Activated CD4-positive, alpha-beta memory T cell treated with anti-CD3 and anti-CD28 coated beads, Interleukin-2, amount 10 ng/mL, durations not matched to agents 7 days and 5 days (primary cell): ENCODE measurements at places on chromosomes 7 and 10. TPM values are rescaled to one million over a fixed set of nuclear protein-coding genes. Genes with fewer than 3 reads are reported as not detected.
A peak's percentile ranks its signal among the peaks of the same experiment; 100 is the strongest.

- DNase-seq, result no peak
- H3K4me3 ChIP-seq, result no peak within 1 kb of the TSS
- H3K27me3 ChIP-seq, result peaks cover 83% of the 10 kb centered on the region
- no peak within 1 kb of the TSS for H3K27ac ChIP-seq
These were observed at the start of gene EMX2 for GRCh38 chr10:117542706-117543224. Gene EMX2, plus strand, starts transcription at chr10:117542746. Its CDS starts 522 bp downstream, at chr10:117543268.

DNA sequence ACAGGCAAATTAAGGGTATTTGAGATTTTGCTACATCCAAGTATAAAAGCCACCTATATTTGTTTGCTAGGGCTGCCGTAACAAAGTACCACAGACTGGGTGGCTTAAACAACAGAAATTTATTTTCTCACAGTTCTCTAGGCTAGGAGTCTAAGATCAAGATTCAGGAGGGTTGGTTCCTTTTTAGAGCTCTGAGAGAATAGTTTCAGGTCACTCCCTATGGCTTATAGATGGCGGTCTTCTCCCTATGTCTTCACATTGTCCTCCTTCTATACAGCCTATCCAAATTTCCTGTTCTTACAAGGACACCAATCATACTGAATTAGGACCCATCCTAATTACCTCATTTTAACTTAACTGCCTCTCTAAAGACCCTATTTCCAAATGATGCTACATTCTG lies 11.2 kb downstream of the HYCC1 start:
- H3K36me3 ChIP-seq, result peaks cover 30% of the 10 kb centered on the region
- no peak overlapping the region for H3K4me3 ChIP-seq
- H3K27ac ChIP-seq, result peak overlapping the region; percentile 41
- no peak for DNase-seq
- peaks cover 63% of the 10 kb centered on the region for H3K4me1 ChIP-seq

DNA sequence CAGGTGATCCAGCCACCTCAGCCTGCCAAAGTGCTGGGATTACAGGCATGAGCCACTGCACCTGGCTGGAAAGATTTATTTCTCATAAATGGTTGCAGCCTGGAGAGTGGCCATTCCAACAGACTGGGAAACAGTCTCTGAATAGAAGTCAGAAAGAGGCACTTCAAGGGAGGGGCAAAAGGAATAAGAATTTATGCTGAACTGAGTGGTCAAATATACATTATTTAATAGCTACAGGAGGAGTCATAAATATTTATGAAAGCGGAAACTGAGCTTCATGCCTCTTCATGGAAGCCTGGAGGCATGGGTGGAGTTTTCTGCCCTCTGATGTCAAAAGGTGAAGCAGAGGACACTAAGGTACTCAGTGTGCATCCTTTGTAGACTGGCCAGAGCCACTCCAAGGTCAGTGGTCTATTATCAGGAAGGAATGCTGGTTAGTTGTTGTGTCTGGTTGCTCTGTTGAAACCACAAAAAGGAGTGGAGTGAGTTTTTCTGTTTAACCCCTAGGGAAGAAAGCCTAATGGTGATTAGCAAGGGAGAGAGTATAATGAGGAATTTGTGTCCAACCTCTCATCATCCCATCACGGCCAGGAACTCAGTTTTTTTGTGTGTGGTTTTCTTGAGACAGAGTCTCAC lies 9.3 kb upstream of the NRBF2 start:
- H3K27me3 ChIP-seq, result peaks cover 3% of the 10 kb centered on the region
- H3K4me3 ChIP-seq, result no peak overlapping the region
- no peak for DNase-seq
- H3K4me1 ChIP-seq, result no peaks in the 10 kb centered on the region
- H3K36me3 ChIP-seq, result no peaks in the 10 kb centered on the region

GRCh38 chr10:129699722-129700340 lies 232.8 kb downstream of the MGMT start:
- no peak for DNase-seq
- no peaks in the 10 kb centered on the region for H3K36me3 ChIP-seq
- no peaks in the 10 kb centered on the region for H3K27me3 ChIP-seq
- H3K4me3 ChIP-seq, result no peak overlapping the region
- no peak overlapping the region for H3K27ac ChIP-seq

GRCh38 chr10:19247843-19248242 lies 199.2 kb downstream of the MALRD1 start:
- no peak overlapping the region for H3K27ac ChIP-seq
- H3K4me1 ChIP-seq, result no peaks in the 10 kb centered on the region
- H3K4me3 ChIP-seq, result no peak overlapping the region
- no peak for DNase-seq

- peaks cover 10% of the 10 kb centered on the region for H3K4me1 ChIP-seq
- H3K27ac ChIP-seq, result no peak overlapping the region
- peaks cover 6% of the 10 kb centered on the region for H3K36me3 ChIP-seq
These were observed 81.2 kb downstream of the BMPR1A start for GRCh38 chr10:86837663-86838062.

DNA sequence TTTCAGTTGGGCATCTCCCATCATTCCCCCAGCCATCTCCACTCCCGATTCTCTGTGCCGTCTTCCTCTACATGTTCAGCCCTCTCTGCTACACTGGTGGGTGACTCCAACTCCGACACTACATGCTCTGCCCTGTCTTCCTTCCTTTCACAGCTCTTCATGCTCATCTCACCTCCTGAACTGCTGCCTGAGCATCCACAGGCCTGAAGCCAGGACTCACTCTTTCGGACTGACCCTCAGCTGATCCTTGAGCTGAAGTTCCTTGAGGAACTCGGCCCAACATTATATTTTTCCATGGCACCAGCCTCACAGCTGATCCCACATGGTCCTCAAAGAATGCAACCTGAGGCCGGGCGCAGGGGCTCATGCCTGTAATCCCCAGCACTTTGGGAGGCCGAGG lies 538.4 kb downstream of the PTPRN2 start:
- no peaks in the 10 kb centered on the region for H3K27me3 ChIP-seq
- no peak overlapping the region for H3K4me3 ChIP-seq
- H3K27ac ChIP-seq, result no peak overlapping the region
- no peaks in the 10 kb centered on the region for H3K4me1 ChIP-seq

DNA sequence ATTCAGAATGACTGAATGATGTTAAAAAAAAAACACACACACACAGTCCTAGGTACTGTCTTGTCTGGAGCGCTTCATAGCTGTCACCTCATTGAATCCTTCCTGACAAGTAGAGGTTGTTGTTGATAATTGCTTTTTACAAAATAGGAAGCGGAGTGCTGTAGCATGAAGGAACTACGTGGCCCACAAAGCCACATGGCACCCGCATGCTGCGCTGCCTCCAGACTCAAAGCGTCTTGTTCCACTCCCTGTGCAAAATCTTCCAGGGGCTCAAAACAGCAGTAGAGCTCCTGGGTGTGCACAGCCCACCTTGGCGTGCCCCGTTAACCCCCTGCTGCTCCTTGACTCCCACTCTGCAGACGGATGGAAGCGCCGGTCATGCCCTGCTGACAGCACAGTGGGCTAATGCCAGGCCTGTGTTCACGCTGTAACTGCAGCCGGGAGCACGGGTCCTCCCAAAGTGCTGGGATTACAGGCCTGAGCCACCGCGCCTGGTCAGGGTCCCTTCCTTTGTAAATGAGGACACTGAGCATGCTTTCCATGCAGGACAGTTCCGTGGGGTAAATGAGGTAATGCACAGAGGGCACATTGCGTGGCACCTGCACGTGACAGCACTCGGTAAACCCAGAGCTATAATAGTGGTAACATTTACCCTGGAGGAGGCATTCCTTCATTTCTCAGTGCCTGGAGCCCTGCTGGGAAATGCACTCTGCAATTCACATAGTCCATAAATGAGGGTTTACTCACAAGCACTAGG lies 91.1 kb upstream of the GNA12 start:
- no peak for DNase-seq
- H3K36me3 ChIP-seq, result peaks cover 79% of the 10 kb centered on the region
- H3K4me3 ChIP-seq, result no peak overlapping the region
- no peaks in the 10 kb centered on the region for H3K4me1 ChIP-seq

C10orf53 gene
- not detected for total RNA-seq

CPXM2 gene
- not detected for total RNA-seq

WNT8B gene
- 0.23 TPM for total RNA-seq
